Cerebellar nuclear complex (tissue), 1 donor: ENCODE measurements at places on chromosomes 11 and 22.

DNA sequence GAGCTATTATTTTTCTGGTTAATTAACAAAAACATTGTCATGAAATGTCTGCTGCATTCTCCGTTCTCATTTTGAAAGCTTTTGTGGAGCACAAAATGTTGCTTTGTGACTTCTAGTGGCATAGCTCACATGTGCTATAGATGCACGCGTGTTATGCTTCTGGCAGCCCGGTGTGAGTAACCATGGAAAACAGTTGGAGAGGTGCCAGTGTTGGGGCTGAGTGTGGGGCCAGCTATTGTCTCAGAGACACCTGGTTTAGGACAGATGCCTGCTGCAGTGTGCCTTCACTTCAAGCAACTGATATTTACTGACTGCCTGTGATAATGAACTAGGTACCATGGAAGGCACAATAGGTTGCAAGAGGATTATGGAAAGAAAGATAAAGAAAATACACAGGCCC, 760.6 kb downstream of the NTM start:
- DNase-seq: peak; percentile 13

GRCh38 chr11:104995001-104995408, 26.6 kb upstream of the CASP4 start:
- DNase-seq: no peak

DNA sequence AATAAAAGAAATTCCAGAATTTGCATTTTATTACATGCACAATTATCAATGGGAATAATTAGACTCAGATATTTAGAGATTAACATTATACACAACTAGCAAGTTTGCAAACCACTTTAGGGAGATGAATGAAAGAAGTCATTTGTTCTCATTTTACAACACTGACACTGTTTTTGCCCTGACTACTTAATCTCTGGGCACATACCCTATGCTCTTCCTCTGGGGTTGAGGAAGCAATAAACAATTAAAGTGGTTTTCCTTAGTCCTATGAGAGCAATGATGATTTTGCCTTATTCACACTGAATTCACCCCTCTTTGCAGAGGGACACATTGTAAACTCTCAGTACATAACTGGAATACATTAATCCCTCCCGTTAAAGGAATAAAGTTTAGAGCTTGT, 72.7 kb downstream of the TRPC6 start:
- DNase-seq: no peak

- DNase-seq: no peak
Observed at GRCh38 chr11:72838691-72839305, 24.6 kb downstream of the ATG16L2 start.

DNA sequence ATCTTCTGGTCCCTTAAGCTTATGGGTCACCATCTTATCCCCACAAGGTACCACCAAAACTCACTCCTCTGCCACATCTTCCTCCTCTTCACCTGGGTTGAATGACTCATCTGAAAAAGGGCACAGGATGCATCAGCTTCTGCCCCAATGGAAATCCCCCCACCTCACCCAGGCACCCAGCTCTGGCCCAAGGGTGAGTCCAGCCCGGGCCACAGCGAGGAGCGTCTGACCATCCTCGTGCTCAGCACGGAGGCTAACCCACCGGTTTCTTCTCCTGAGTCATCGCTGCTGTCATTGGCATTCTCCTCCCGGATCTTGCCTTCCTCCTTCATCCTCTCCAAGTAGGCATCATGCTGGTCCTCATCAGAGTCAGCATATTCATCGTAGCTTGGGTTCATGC, 5.3 kb upstream of the TNKS1BP1 start:
- DNase-seq: no peak
